Activated naive CD8-positive, alpha-beta T cell treated with anti-CD3 and anti-CD28 coated beads, Interleukin-2, amount 10 ng/mL, durations not matched to agents 7 days and 5 days (primary cell): ENCODE measurements at places on chromosomes 1 and 21. TPM values are rescaled to one million over a fixed set of nuclear protein-coding genes. Genes with fewer than 3 reads are reported as not detected.

- peaks cover 2% of the 10 kb centered on the region for H3K27me3 ChIP-seq
- DNase-seq, result no peak
Measured at GRCh38 chr1:17833661-17834501, 78.7 kb downstream of the ACTL8 start.

DNA sequence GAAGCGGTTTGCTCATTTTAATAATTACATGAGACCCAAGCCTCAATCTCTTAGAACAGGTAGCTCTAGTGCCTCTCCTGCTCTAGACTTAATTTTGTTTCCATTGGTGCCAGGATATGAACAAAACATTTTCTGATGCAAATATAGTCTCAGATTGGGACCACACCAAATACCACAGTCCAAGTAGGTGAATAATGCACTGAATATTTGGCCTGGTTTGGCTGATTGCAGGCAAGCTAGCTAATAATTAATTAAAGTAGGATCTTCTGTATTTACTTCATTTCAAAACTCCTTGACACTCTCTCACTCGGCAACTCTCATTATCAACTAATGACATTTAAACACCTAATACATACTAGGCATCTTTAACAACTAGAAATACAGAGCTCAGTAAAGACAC, 219.6 kb downstream of the LTN1 start:
- no peak for DNase-seq
- H3K27ac ChIP-seq, result no peak overlapping the region
- H3K4me1 ChIP-seq, result peaks cover 12% of the 10 kb centered on the region
- H3K36me3 ChIP-seq, result peaks cover 27% of the 10 kb centered on the region
- H3K27me3 ChIP-seq, result no peaks in the 10 kb centered on the region

DNA sequence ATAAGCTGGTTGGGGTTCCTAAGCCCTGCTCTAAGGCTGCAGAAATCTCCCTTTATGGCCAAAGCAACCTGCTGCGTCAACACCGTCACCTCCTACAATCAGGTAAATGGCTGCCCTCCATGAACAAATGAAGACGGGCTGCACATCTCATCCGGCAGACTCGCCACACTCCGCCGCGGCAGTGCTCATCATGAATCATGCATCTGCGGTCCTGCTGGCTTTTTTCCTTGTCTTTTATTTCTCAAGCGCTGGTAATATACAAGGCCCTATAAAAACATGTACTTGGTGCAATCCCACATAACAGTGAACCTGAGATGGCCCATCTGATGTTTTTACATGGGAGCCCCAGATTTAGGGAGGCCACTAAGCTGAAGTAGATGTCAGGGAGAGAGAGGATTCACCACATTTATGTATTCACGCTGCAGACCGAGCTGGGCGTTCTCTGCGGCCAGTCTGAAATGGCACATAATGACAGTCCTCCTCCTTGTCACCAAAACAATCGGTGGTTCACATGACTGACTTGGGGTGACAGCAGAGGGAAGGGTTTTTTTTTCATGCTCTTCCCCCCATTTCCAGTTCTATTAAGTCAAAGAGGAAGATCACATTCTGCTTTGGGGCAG, 91.6 kb downstream of the KAZN start:
- no peaks in the 10 kb centered on the region for H3K4me1 ChIP-seq
- H3K4me3 ChIP-seq, result no peak overlapping the region
- no peak overlapping the region for H3K27ac ChIP-seq
- no peak for DNase-seq
- peaks cover 2% of the 10 kb centered on the region for H3K27me3 ChIP-seq
- H3K36me3 ChIP-seq, result no peaks in the 10 kb centered on the region

DNA sequence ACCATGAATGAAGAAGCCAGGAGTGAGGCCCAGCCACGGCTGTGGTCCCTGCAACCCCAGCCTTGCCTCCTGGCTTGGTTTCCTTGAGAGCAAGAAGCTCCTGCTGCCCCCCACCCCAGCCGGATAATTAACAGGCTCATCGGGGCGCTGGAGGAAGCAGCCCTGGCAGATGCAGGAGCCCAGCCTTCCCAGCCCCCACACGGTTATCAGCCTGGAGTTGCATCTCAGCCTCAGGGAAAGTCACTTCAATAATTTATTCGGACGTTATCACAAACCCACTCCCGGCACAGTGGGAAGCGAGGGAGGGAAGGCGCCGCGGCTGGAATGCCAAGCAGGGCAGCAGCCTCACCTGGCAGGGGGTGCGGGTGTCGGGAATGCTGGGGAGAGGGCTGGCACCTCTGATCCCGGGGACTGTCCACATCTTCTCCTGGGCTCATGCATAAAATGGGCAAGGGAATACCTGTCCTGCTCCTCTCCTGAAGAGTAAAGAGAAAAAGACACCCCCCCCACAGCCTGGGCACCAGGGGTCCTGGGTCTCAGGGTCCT, 43.3 kb upstream of the LRP8 start:
- peak; percentile 20 for DNase-seq
- H3K27me3 ChIP-seq, result no peaks in the 10 kb centered on the region
- peaks cover 2% of the 10 kb centered on the region for H3K36me3 ChIP-seq

DNA sequence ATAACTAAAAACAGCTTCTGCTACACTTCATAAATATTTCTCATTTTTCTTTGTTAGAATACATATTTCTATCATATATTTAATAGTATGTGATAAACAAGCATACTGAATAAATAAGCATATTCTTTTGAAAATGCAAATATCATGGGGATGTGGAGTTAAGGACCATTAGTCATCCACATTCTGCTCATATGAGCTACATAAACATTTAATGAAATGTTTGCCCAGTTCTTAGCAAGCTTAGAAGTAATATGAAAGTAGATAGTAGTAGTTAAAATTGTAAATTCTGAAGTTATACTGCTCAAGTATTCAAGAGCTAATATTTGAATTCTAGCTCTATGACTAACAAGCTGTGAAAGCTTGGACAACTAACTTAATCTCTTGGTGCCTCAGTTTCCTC, 10.1 kb upstream of the GORAB start:
- no peaks in the 10 kb centered on the region for H3K36me3 ChIP-seq
- no peak overlapping the region for H3K4me3 ChIP-seq
- no peak for DNase-seq
- H3K4me1 ChIP-seq, result no peaks in the 10 kb centered on the region

GRCh38 chr21:22703521-22703920, 1705.3 kb downstream of the NCAM2 start:
- H3K4me1 ChIP-seq, result no peaks in the 10 kb centered on the region
- no peak overlapping the region for H3K4me3 ChIP-seq
- H3K27ac ChIP-seq, result no peak overlapping the region
- no peaks in the 10 kb centered on the region for H3K36me3 ChIP-seq
- H3K27me3 ChIP-seq, result no peaks in the 10 kb centered on the region
- DNase-seq, result no peak

- peaks cover 3% of the 10 kb centered on the region for H3K4me1 ChIP-seq
- no peak overlapping the region for H3K27ac ChIP-seq
- H3K27me3 ChIP-seq, result peaks cover 22% of the 10 kb centered on the region
- no peak overlapping the region for H3K4me3 ChIP-seq
Measured at GRCh38 chr1:116368241-116368640, 4.8 kb upstream of the ATP1A1 start.

DNA sequence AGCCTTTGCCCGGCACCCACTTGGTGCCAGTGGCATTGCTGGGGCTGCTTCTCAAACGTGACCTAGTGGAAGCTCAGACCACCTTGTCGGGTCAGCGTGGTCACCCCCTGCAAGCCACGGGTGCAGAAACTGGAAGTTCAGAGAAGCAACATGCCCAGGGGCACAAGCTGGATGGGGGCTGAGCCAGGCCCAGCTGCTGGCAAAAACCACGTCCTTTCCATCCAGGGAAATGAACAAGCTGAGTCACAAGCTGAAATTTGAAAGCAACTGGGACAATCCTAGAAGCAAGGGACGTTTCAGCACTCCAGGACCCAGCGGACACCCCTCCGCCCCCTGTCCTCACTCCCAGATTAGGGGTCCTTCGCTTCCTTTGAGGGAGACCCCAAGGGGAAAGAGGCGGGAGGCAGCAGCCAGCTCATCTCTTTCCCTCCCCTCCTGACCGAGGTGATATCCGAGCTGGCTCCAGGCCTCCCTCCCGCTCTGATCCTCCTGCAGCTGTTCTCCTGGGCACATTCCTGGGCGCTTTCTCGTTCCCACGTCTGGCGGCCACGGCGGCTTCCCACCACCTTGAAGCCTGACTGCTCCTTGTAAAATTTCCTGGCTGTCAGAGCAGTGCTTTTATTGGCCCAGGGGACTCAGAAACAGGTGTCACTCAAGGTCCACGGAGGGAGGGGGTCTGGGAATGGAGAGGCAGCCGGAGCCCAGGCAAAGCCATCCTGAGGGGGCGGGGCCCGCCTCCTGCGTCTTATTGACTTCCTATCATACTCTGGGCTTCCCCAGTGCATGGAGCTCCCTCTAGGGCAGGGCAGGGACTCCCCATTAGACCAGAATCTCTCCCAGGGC, 62.8 kb downstream of the PAX7 start:
- no peak for DNase-seq
- H3K27ac ChIP-seq, result no peak overlapping the region
- H3K27me3 ChIP-seq, result peaks cover 28% of the 10 kb centered on the region
- H3K4me3 ChIP-seq, result no peak overlapping the region

GRCh38 chr1:165228676-165229075, 127.8 kb downstream of the LMX1A start:
- H3K27me3 ChIP-seq, result peaks cover 9% of the 10 kb centered on the region
- H3K4me3 ChIP-seq, result no peak overlapping the region
- H3K27ac ChIP-seq, result no peak overlapping the region
- no peaks in the 10 kb centered on the region for H3K36me3 ChIP-seq
- H3K4me1 ChIP-seq, result no peaks in the 10 kb centered on the region
- no peak for DNase-seq

DNA sequence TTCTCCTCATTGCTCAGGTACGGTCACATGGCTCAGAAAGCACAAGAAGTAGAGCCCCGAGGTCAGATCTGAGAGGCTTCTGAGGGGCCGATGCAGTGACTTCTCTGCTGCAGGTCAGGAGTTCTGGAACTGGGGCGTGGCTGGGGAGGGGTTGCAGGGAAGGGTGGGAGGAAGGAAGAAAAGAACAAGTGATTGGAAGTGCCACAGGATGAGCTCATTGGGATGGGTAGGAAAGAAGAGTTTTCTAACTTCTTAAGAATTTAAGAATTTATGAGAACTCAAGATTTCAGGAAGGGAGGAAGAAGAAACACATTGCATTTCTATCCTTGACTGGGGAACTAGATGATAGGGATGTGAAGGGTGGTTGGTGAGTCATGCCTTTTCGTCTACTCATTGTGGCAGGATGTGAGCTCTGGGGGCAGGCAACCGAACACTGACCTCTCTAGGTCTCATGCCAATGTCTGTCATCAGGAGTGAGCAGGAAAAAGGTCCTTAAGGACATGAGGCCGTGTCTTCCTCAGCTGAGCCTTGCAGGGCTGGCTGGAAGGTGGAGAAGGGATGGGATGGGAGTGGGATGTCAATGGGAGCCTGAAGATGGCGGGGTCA, 497 bp downstream of the FCRLB start:
- DNase-seq, result no peak
- H3K27ac ChIP-seq, result no peak overlapping the region
- peaks cover 1% of the 10 kb centered on the region for H3K36me3 ChIP-seq
- peaks cover 25% of the 10 kb centered on the region for H3K27me3 ChIP-seq

DNA sequence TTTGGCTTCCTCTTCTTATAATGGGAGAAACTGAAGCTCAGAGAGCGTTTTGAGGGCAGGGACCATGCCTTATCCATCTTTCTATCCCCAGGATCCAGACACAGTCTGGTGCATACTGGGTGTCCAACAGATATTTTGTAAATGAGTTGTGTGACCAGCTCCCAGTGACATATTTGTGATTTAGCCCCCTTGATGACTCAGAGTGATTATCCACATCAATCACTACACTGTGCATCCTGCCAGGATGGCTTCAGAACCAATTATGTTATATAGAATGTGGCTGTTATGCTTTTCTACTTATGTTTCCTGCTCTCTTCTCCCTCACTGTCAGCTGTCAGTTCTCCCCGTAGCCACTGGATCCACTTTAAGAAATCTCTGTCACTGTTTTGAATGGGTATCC, 11.3 kb downstream of the OLFML3 start:
- no peak for DNase-seq
- H3K36me3 ChIP-seq, result peaks cover 6% of the 10 kb centered on the region
- no peaks in the 10 kb centered on the region for H3K4me1 ChIP-seq
- no peak overlapping the region for H3K4me3 ChIP-seq
- peaks cover 3% of the 10 kb centered on the region for H3K27me3 ChIP-seq
- no peak overlapping the region for H3K27ac ChIP-seq

DNA sequence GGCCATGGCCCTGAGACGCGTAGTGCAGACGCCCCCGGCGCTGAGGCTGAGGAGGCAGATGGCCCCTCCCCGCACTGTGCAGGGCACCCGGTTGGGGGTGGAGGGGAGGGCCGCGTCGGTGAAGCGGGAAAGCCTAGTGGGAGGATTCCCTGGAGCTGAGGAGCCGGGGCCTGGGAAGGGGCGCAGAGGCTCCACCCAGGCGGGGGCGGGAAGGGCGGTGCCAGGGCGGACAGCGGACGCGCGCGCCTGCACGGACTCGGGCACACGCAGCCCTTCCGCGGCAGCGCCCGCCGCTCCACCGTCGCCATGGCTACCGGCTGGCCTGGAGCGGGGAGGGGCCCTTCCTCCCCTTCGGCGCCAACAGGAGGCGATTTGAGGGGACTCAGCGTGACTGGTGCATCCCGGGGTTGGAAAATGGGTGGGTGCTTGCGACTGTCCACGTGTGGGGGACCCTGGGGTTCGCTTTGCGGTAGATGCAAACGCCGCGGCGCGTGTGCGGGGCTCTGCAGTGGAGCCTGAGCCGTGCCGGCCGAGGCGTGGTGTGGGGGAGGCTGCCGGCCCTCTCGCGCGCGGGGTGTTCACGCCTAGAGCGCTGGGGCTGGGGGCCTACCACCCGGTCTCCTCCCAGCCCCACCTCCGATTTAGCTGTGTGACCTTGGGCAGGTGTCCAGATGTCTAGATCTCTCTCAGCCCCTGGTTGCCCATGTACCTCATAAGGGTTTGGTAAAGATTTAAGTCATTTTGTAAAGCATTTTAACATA, 35.1 kb downstream of the PTPRF start:
- H3K27ac ChIP-seq, result no peak overlapping the region
- DNase-seq, result peak; percentile 77
- no peaks in the 10 kb centered on the region for H3K36me3 ChIP-seq
- peak overlapping the region; percentile 66 for H3K4me3 ChIP-seq
- peaks cover 5% of the 10 kb centered on the region for H3K4me1 ChIP-seq

DNA sequence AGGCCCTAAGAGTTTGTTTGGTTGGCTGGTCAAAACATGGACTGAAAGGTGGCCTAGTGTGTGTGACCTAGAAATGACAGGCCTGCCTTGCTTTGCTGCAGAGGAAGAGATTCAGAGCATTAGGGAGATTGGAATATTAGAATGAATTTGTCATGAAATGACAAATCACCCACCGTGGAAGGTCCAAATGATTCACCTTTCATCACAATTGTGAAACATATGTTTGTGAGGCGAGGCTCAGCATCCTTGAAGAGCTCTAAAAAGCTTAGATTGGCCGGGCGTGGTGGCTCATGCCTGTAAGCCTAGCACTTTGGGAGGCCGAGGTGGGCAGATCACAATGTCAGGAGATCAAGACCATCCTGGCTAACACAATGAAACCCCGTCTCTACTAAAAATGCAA, 5.5 kb downstream of the LCE1B start:
- H3K27me3 ChIP-seq, result no peaks in the 10 kb centered on the region
- H3K4me1 ChIP-seq, result no peaks in the 10 kb centered on the region
- H3K4me3 ChIP-seq, result no peak overlapping the region
- H3K36me3 ChIP-seq, result no peaks in the 10 kb centered on the region
- DNase-seq, result no peak

LRRC38 gene
- not detected for total RNA-seq

LRRC42 gene
- 18.8 TPM for total RNA-seq

CRP gene
- not detected for total RNA-seq

DISC1 gene
- 9.8 TPM for total RNA-seq

PCP4 gene
- total RNA-seq, result not detected

EXOC8 gene
- total RNA-seq, result 24.0 TPM

OR2L2 gene
- total RNA-seq, result 0.19 TPM

CTSS gene
- 104 TPM for total RNA-seq

CASQ2 gene
- total RNA-seq, result not detected

FABP3 gene
- not detected for total RNA-seq

PDE9A gene
- total RNA-seq, result 7.5 TPM

ACKR1 gene
- total RNA-seq, result not detected
